ENCODE measurements at places on chromosomes 13 and 19.

DNA sequence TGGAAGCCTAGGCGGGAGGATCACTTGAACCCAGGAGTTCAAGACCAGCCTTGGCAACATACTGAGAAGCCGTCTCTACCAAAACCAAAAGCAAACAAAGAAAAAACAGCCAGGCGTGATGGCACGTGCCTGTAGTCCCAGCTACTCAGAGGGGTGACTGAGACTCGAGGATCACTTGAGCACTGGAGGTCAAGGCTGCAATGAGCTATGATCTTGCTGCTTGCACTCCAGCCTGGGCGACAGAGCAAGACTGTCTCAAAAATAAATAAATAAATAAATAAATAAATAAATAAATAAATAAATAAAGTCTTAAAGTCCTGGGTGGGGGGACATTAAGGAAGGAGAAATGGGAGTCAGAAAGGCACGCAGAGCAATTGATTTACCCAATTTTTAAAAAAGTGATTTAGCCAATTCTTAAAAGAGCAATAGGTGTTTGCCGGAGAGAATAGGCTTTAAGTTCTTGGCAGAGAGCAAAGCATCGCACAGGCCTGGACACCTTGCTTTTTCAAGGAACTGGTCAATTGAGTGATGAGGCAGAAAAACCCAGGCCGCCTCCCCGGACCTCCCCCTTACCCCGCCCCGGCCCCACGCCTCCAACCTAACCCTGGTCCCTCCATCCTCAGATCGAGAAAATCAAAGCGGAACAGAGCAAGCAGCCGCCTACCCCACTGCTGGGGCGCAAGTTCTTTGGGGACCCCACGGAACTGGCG, 9.5 kb upstream of the SHKBP1 start:
- no peak for DNase-seq
- H3K4me3 ChIP-seq = peak overlapping the region; percentile 72
- H3K27me3 ChIP-seq = peaks cover 23% of the 10 kb centered on the region
- H3K36me3 ChIP-seq = no peaks in the 10 kb centered on the region

GRCh38 chr13:91904597-91904996, 506.2 kb downstream of the GPC5 start:
- peaks cover 9% of the 10 kb centered on the region for H3K4me1 ChIP-seq
- H3K36me3 ChIP-seq = no peaks in the 10 kb centered on the region
- H3K27me3 ChIP-seq = no peaks in the 10 kb centered on the region
- H3K27ac ChIP-seq = no peak overlapping the region
- no peak for DNase-seq

DNA sequence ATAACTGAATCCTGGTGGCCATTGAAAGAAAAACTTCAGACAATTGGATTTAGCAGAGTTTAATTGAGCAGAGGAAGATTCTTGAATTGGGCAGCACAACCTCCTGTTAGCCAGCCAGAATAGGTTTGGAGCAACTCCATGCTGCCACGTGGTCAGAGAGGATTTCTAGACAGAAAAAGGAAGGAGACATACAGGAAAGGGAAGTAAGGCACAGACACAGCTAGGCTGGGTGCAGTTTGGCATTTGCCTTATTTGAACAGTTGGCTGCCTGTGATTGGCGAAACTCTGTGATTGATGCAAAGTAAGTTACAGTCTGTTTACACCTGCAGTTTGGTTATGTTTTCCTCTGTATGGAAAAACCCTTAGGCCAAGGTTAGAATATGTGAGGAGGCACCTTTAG, 85.8 kb upstream of the SPATA13 start:
- no peaks in the 10 kb centered on the region for H3K36me3 ChIP-seq
- peaks cover 15% of the 10 kb centered on the region for H3K27me3 ChIP-seq
- peaks cover 6% of the 10 kb centered on the region for H3K4me1 ChIP-seq
- no peak overlapping the region for H3K4me3 ChIP-seq
- no peak for DNase-seq

DNA sequence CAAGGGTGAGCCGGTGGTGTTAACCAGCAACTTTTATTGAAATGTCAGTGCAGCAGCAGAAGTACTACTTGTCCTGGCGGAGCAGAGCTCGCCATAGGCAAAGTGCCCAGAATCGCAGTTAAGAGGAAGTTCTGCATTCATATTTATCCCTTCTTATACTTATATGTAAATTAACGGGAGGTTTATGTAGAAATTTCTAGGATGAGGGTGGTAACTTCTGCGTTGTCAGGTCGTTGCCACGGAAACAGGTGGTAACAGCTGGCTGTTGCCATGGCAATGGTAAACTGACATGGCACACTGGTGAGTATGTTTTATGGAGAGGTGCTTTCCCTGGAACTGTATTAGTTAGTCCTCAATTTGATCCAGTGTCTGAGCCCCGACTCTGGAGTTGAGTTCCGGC, 2494.9 kb upstream of the PCDH20 start:
- no peak overlapping the region for H3K27ac ChIP-seq
- H3K4me1 ChIP-seq = no peaks in the 10 kb centered on the region
- DNase-seq = no peak

DNA sequence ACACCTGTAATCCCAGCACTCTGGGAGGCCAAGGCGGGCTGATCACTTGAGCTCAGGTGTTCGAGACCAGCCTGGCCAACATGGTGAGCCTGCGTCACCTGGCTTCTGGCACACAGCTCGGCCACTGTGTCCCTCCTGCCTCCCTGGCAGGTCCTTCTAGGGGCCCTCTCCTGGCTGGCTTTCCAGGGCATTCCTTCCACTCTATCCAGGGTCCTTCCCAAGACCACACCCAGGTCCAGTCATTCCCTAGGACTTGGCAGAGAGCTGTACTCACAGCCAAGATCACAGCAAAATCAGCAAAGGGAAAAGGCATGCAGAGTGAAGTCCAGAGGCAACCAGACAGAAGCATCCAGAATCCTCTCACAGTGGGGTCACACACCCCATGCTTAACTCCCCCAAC, 9.7 kb upstream of the HSH2D start:
- H3K27me3 ChIP-seq = no peaks in the 10 kb centered on the region
- DNase-seq = no peak
- H3K36me3 ChIP-seq = peaks cover 58% of the 10 kb centered on the region
- peak overlapping the region; percentile 90 for H3K27ac ChIP-seq
- peaks cover 82% of the 10 kb centered on the region for H3K4me1 ChIP-seq
- H3K4me3 ChIP-seq = no peak overlapping the region

- no peaks in the 10 kb centered on the region for H3K27me3 ChIP-seq
- no peaks in the 10 kb centered on the region for H3K4me1 ChIP-seq
- DNase-seq = no peak
- no peaks in the 10 kb centered on the region for H3K36me3 ChIP-seq
- H3K27ac ChIP-seq = no peak overlapping the region
These were observed 380.4 kb downstream of the OLFM4 start for GRCh38 chr13:53408847-53409568.

- no peaks in the 10 kb centered on the region for H3K36me3 ChIP-seq
- H3K4me1 ChIP-seq = no peaks in the 10 kb centered on the region
- no peaks in the 10 kb centered on the region for H3K27me3 ChIP-seq
- no peak overlapping the region for H3K27ac ChIP-seq
- no peak for DNase-seq
These were observed 312.5 kb downstream of the TEX29 start for GRCh38 chr13:111632906-111633305.

- no peak overlapping the region for H3K4me3 ChIP-seq
- no peak overlapping the region for H3K27ac ChIP-seq
These were observed 7.6 kb downstream of the KLHL26 start for GRCh38 chr19:18644196-18645034.

- no peak overlapping the region for H3K4me3 ChIP-seq
- no peaks in the 10 kb centered on the region for H3K4me1 ChIP-seq
- no peaks in the 10 kb centered on the region for H3K27me3 ChIP-seq
These were observed 231.7 kb downstream of the MZT1 start for GRCh38 chr13:72495681-72496080.

- H3K4me1 ChIP-seq = no peaks in the 10 kb centered on the region
- H3K4me3 ChIP-seq = no peak overlapping the region
- H3K27ac ChIP-seq = no peak overlapping the region
- H3K36me3 ChIP-seq = peaks cover 4% of the 10 kb centered on the region
These were observed 58.9 kb upstream of the SLC7A1 start for GRCh38 chr13:29654384-29654783.

GRCh38 chr13:42393573-42394360, 121.8 kb downstream of the AKAP11 start:
- no peaks in the 10 kb centered on the region for H3K27me3 ChIP-seq
- no peak overlapping the region for H3K27ac ChIP-seq
- no peak overlapping the region for H3K4me3 ChIP-seq
- H3K4me1 ChIP-seq = peaks cover 24% of the 10 kb centered on the region
- no peaks in the 10 kb centered on the region for H3K36me3 ChIP-seq

GRCh38 chr13:64936879-64937278, 2293.3 kb downstream of the PCDH9 start:
- H3K4me3 ChIP-seq = no peak overlapping the region
- H3K36me3 ChIP-seq = no peaks in the 10 kb centered on the region
- no peaks in the 10 kb centered on the region for H3K4me1 ChIP-seq
- no peaks in the 10 kb centered on the region for H3K27me3 ChIP-seq
- no peak overlapping the region for H3K27ac ChIP-seq
- DNase-seq = no peak

- H3K4me1 ChIP-seq = peaks cover 60% of the 10 kb centered on the region
- peak overlapping the region; percentile 62 for H3K27ac ChIP-seq
- H3K36me3 ChIP-seq = peaks cover 59% of the 10 kb centered on the region
- H3K4me3 ChIP-seq = no peak overlapping the region
These were observed 2.3 kb downstream of the RAD23A start for GRCh38 chr19:12947702-12948611.

DNA sequence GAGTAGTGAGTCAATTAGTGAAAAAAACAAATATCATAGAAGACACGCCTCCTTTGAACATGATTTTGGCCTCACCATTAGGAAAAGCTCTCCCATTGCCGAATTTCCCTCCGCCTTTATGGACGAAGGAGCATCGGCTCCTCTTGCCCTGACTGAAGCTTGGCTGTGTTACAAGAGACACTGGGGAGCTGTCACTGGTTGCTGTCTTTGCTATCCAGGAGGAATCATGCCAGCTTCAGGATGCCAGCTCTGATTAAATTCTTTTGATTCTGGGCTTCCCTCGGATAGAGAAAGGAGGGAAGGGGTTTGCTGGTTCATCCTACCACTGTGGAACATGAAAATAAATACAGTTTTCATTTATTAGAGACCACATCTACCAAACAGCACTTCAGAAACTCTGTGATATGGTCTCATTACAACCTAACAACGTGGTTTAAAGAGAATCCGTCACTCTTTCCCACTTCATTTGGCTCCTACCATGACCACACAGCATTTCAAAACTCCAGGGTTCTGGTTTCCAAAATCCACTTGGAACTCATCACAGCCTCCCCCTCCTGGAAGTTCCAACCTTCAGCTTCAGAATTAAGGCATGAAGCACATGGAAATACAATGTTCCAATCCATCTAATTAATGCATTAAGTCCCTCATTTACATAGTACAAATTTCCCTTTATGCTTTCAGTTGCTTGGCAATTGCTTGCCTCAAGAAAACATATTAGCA, 446.0 kb downstream of the EFNB2 start:
- no peak overlapping the region for H3K4me3 ChIP-seq
- no peaks in the 10 kb centered on the region for H3K36me3 ChIP-seq
- H3K27ac ChIP-seq = no peak overlapping the region
- no peaks in the 10 kb centered on the region for H3K27me3 ChIP-seq
- DNase-seq = no peak
- no peaks in the 10 kb centered on the region for H3K4me1 ChIP-seq

Measured in stimulated activated naive B cell treated with anti-CD40 and anti-IgM and Interleukin-4, amounts not matched to agents 10 μg/mL and 1 μg/mL and 100 μg/mL, for 72 hours (primary cell).